ENCODE measurements at places on chromosomes 3 and 15. TPM values are rescaled to one million over a fixed set of nuclear protein-coding genes. Genes with fewer than 3 reads are reported as not detected.

DNA sequence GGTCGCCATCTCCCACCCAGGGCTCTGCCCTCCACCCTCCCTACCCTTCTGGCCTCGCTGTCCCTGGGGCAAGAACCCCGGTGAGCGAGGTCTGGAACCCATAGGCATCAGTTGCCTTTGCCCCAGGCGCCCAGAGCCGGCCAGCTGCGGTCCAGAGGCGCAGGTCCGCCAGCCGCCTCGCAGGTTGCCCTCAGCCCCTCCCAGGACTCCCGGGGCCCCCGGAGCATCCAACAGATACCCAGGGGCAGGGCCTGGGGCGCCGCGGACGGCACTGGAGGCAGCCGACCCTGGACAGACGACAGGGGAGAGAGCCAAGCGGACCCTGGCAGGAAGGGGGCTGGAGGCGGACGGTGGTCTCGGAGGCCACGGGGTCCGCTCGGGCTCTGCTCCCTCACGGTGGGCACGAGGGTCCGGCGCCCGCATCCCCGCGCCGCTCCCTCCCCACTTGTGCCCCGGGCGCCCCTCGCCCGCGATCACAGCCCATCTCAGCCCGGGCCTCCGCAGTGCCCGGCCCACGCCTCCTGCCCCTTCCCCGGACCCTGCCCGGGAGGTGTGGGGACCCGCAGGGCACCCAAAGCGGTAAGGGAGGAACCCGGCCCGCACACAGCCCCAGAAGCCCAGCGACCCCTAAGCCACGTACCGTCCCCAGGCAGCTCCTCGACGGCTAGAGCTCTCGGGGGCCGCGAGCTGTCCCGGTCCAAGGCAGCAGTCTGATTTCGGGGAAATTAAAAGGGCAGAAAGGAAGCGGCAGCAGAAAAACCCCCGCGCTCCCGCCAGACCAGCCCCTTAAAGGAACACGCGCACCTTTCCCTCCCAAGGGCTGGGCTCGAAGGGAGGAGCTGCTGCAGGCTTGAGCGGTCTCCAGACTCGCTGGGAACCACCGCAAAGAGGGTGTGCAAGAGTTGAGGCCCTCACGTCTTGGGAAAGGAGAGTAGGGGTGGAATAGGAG lies at the start of gene HAPLN3:
Gene HAPLN3, minus strand, starts transcription at position 726 of the 949 bp plus-strand sequence. CDS start 8,246 bp downstream, outside the sequence.
- H3K4me1 ChIP-seq, result no peaks in the 10 kb centered on the region
- peak; percentile 81 for DNase-seq
- H3K27ac ChIP-seq, result no peak within 1 kb of the TSS
- peak within 1 kb of the TSS; percentile 72 for H3K4me3 ChIP-seq

- peaks cover 12% of the 10 kb centered on the region for H3K4me1 ChIP-seq
- H3K27me3 ChIP-seq, result no peaks in the 10 kb centered on the region
- H3K36me3 ChIP-seq, result no peaks in the 10 kb centered on the region
- no peak overlapping the region for H3K27ac ChIP-seq
- peak; percentile 32 for DNase-seq
- no peak overlapping the region for H3K4me3 ChIP-seq
Measured at GRCh38 chr3:126544596-126545281, 14.0 kb downstream of the C3orf22 start.

ISLR gene
- total RNA-seq, result not detected

CHRD gene
- total RNA-seq, result 17.4 TPM

SCAANT1 gene
- not detected for total RNA-seq

Measured in endodermal cell (in vitro differentiated cells).